ENCODE measurements at places on chromosomes 4 and X. TPM values are rescaled to one million over a fixed set of nuclear protein-coding genes. Genes with fewer than 3 reads are reported as not detected.

Gene TCEAL5
- not detected for total RNA-seq

Gene ZNF711
- 1.8 TPM for total RNA-seq

GRCh38 chr4:139682309-139682708, 16.7 kb downstream of the MGST2 start:
- H3K27me3 ChIP-seq: no peaks in the 10 kb centered on the region
- peaks cover 23% of the 10 kb centered on the region for H3K4me1 ChIP-seq
- H3K36me3 ChIP-seq: peaks cover 53% of the 10 kb centered on the region
- peak overlapping the region; percentile 22 for H3K4me3 ChIP-seq

Gene MAGEC3
- total RNA-seq: not detected

Gene VEGFC
- 11.1 TPM for total RNA-seq

DNA sequence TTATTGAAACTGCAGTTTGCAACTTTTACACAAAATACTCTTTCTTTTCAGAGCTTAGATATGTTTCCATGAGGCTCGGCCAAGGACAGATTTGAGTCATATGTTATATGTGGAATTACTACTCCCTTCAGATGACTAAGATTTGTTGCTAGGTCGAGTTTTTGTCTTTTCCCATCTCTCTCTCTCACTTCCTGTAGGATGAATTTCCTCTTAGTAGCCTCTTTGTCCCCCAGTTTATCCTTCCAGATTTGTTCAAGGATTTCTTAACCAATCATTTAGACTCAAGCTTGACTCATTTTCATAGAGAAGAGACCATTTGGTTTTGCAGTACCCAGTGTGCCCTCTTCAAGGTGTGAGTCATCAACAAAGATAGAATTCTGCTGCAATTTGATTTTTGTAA, 209.2 kb downstream of the GLUD2 start:
- H3K4me1 ChIP-seq: no peaks in the 10 kb centered on the region
- no peaks in the 10 kb centered on the region for H3K27me3 ChIP-seq
- peak; percentile 27 for DNase-seq
- no peaks in the 10 kb centered on the region for H3K36me3 ChIP-seq
- no peak overlapping the region for H3K4me3 ChIP-seq

DNA sequence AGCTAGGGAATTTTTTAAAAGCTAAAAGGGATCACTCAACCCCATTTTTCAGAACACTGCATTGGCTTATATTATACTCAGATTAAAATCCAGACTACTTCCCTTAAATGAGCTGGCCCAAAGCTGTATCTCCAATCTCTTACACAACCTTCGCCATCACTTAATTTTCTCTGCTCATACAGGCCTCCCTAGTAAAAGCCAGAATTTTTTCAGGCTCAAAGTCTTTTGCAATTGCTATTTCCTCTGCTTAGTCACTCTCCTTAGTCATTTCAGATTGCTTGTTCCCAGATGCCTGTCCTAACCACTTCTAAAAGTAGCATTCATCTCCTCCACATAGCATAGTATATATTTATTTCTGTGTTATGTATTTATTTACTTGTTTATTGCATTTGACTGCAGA, 1587.9 kb upstream of the ADGRL3 start:
- DNase-seq: peak; percentile 87
- H3K27me3 ChIP-seq: no peaks in the 10 kb centered on the region
- H3K4me3 ChIP-seq: no peak overlapping the region

Gene NBDY
- total RNA-seq: 54.0 TPM

Gene CTAG2
- not detected for total RNA-seq

- DNase-seq: peak; percentile 62
- peak overlapping the region; percentile 97 for H3K4me3 ChIP-seq
- peak overlapping the region; percentile 90 for H3K27ac ChIP-seq
These were observed 1.3 kb downstream of the PTPN13 start for GRCh38 chr4:86595426-86595805.

DNA sequence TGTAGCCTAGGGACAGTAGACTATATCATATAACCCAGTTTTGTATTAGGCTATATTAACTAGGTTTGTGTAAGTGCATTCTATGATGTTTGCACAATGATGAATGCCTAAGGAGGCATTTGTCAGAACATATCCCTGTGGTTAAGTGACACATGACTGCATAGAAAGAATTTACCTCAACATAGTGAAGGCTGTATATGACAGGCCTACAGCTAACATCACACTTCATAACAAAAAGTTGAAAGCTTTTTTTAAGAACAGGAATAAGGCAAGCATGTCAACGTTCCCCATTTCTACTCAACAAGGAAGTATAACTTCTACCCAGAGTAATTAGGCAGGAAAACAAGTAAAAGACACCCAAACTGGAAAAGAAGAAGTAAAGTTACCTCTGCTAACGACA, 165.9 kb upstream of the NDST4 start:
- H3K4me3 ChIP-seq: no peak overlapping the region
- no peaks in the 10 kb centered on the region for H3K36me3 ChIP-seq
- no peaks in the 10 kb centered on the region for H3K27me3 ChIP-seq
- peaks cover 6% of the 10 kb centered on the region for H3K4me1 ChIP-seq
- peak; percentile 32 for DNase-seq
- peak overlapping the region; percentile 57 for H3K27ac ChIP-seq

DNA sequence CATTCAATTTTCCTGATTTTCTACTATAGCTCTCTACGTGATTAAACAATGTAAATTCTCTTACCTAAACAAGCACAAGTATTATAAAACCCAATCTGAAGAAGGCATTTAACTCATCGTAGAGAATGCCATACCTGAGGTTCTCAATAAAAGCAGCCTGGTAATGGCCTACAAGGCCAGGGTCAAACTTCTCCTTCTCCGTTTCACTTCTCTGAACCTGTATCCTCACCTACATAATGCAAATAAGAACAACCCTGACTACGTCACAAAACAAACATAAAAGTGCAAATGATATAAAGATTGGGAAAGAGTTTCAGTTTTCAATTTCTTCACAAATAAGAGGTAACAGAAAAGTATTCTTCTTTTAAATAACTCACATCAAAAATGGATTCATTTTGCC, 55.6 kb upstream of the STS start:
- no peak overlapping the region for H3K4me3 ChIP-seq
- no peaks in the 10 kb centered on the region for H3K27me3 ChIP-seq
- H3K27ac ChIP-seq: no peak overlapping the region
- H3K4me1 ChIP-seq: no peaks in the 10 kb centered on the region

Gene PARM1
- total RNA-seq: 1.4 TPM

Gene TMPRSS11F
- not detected for total RNA-seq

Gene LDB2
- total RNA-seq: not detected

DNA sequence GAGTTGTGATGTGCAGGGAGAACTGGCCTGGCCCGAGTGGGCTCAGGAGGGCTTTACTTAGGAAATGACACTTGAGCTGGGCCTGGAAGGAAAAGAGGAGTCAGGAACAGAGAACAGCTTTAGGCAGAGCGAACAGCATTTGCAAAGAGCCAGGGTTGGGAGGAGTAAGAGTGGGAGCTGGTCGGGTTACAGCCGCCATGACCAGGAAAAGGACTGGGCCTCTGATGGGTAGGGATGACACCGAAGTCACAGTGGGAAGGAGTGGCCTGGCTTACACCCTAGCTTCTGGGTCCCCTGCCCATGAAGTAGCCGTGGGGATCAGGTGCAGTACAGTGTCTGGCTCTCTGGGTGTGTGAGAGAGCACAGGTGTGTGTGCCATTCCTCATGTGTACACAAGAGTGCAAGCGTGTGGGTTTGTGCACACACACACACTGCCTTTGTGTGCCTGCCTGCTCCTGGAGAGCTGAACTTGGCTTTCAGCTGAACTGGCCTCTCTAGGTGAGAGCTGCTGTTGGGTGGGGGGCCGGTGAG, 31.6 kb downstream of the TRMT44 start:
- H3K4me3 ChIP-seq: no peak overlapping the region
- H3K4me1 ChIP-seq: no peaks in the 10 kb centered on the region
- no peak for DNase-seq
- H3K36me3 ChIP-seq: peaks cover 47% of the 10 kb centered on the region

- H3K4me1 ChIP-seq: no peaks in the 10 kb centered on the region
- H3K27ac ChIP-seq: no peak overlapping the region
- no peaks in the 10 kb centered on the region for H3K27me3 ChIP-seq
- no peak for DNase-seq
- no peaks in the 10 kb centered on the region for H3K36me3 ChIP-seq
- no peak overlapping the region for H3K4me3 ChIP-seq
These were observed 104.9 kb downstream of the PCDH18 start for GRCh38 chr4:137427411-137427810.

GRCh38 chrX:70084592-70085240, 22.5 kb downstream of the OTUD6A start:
- H3K27ac ChIP-seq: no peak overlapping the region
- H3K36me3 ChIP-seq: no peaks in the 10 kb centered on the region
- no peak overlapping the region for H3K4me3 ChIP-seq
- no peaks in the 10 kb centered on the region for H3K4me1 ChIP-seq

Gene ENPEP
- not detected for total RNA-seq

Gene UGT2A1
- not detected for total RNA-seq

GRCh38 chr4:52641854-52642563, 17.1 kb downstream of the USP46 start:
- H3K36me3 ChIP-seq: no peaks in the 10 kb centered on the region
- peak; percentile 77 for DNase-seq
- H3K4me3 ChIP-seq: no peak overlapping the region
- peaks cover 43% of the 10 kb centered on the region for H3K4me1 ChIP-seq

DNA sequence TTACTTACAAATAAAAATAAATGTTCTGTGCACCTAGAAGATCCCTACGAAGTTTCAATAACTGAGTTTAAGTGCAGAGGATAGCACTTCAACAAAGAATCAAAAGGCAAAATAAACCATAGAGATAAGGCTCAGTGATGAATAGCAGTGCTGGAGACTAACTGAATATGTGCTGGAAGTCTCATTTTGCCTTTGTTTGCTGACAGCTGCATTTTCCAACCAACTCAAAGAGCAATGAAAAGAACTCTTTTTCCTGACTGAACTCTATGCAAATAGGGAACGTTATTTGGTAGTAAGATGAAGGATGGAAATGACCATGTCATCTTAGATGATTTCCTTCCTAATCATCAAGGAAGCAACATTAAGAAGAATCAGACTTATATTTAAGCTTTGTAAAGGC, 32.7 kb upstream of the ADH7 start:
- H3K36me3 ChIP-seq: no peaks in the 10 kb centered on the region
- no peak overlapping the region for H3K4me3 ChIP-seq
- H3K27me3 ChIP-seq: peaks cover 12% of the 10 kb centered on the region
- DNase-seq: no peak
- H3K4me1 ChIP-seq: no peaks in the 10 kb centered on the region
- H3K27ac ChIP-seq: no peak overlapping the region

GRCh38 chr4:140628016-140628415, 59.3 kb upstream of the UCP1 start:
- H3K4me3 ChIP-seq: no peak overlapping the region
- H3K27me3 ChIP-seq: no peaks in the 10 kb centered on the region
- no peak overlapping the region for H3K27ac ChIP-seq
- H3K4me1 ChIP-seq: no peaks in the 10 kb centered on the region

DNA sequence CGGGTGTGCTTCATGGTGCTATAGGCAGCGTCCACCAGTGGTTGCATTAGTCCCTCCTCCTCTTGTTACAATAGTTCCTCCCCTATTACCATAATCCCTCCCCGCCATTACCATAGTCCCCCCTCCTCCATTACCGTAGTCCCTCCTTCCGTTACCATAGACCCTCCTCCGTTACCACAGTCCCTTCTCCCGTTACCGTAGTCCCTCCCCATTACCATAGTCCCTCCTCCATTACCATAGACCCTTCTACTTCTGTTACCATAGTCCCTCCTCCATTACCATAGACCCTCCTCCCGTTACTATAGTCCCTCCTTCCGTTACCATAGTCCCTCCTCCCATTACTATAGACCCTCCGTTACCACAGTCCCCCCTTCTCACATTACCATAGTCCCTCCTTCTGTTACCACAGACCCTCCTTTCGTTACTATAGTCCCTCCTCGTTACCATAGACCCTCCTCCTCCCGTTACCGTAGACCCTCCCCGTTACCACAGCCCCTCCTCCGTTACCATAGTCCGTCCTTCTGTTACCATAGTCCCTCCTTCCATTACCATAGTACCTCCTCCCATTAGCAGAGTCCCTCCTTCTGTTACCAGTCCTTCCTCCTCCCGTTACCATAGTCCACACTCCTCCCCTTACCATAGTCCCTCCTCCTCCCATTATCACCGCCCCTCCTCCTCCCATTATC, 129.6 kb downstream of the DHRSX start:
- no peak overlapping the region for H3K4me3 ChIP-seq
- DNase-seq: no peak
- H3K36me3 ChIP-seq: peaks cover 5% of the 10 kb centered on the region
- no peaks in the 10 kb centered on the region for H3K27me3 ChIP-seq

Gene ZBTB33
- 12.5 TPM for total RNA-seq

Gene ETDA
- not detected for total RNA-seq

- peak; percentile 38 for DNase-seq
- no peak overlapping the region for H3K4me3 ChIP-seq
- H3K27me3 ChIP-seq: no peaks in the 10 kb centered on the region
These were observed 14.4 kb upstream of the ATOH1 start for GRCh38 chr4:93814141-93814540.

Gene FGA
- total RNA-seq: not detected

- no peaks in the 10 kb centered on the region for H3K36me3 ChIP-seq
- no peaks in the 10 kb centered on the region for H3K4me1 ChIP-seq
- DNase-seq: no peak
- H3K27ac ChIP-seq: no peak overlapping the region
These were observed 20.2 kb upstream of the SETD7 start for GRCh38 chr4:139576219-139576618.

Gene USP53
- total RNA-seq: 47.4 TPM

- H3K4me3 ChIP-seq: no peak overlapping the region
- peaks cover 5% of the 10 kb centered on the region for H3K36me3 ChIP-seq
- no peaks in the 10 kb centered on the region for H3K4me1 ChIP-seq
- H3K27ac ChIP-seq: no peak overlapping the region
- peaks cover 69% of the 10 kb centered on the region for H3K27me3 ChIP-seq
These were observed 25.1 kb upstream of the PLS3 start for GRCh38 chrX:115535844-115536243.

DNA sequence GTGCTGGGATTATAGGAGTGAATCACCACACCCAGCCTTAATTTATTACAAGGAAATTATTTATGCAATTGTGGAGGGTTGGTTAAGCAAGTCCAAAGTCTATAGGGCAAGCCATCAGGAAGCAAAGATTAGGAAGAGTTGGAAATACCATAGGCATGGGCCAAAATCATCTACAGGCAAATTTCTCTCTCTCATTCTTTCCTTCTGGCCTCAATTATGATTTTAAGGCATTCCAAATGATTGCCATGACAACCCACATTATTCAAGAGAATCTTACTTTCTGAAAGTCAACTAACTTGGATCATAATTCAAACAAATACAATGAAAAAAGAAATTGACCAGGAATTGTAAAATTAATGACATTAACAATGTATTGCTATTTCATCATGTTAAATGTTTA, 400.8 kb downstream of the GPM6A start:
- no peaks in the 10 kb centered on the region for H3K27me3 ChIP-seq
- DNase-seq: peak; percentile 8
- H3K36me3 ChIP-seq: no peaks in the 10 kb centered on the region
- H3K4me1 ChIP-seq: peaks cover 20% of the 10 kb centered on the region

DNA sequence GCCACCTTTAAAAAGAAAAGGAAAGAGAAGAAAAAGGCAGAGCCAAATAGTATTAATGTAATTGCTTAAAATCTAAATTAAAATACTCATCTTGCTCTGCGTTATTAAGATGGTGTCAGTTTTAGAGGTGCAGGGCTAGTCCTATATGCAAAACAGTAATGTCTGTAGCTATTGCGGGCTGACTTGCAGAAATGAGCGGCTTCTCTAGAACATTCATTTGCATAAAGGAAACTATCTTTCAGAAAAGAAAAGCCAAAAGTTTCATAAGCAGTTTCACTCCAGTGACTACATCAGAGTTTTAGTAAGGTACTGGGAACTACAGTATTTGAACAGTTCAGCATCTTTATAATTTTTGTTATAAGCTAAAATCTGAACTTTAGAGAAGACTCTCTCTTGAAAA, 6.0 kb downstream of the SMAD1 start:
- no peak overlapping the region for H3K4me3 ChIP-seq
- H3K36me3 ChIP-seq: no peaks in the 10 kb centered on the region
- no peaks in the 10 kb centered on the region for H3K27me3 ChIP-seq
- no peak overlapping the region for H3K27ac ChIP-seq
- DNase-seq: no peak

Gene NFKB1
- total RNA-seq: 70.9 TPM

Gene P2RY8
- not detected for total RNA-seq

Gene RAB40A
- total RNA-seq: 0.17 TPM

Measured in MCF 10A (cell line).